ENCODE measurements at places on chromosomes 7 and 10.

DNA sequence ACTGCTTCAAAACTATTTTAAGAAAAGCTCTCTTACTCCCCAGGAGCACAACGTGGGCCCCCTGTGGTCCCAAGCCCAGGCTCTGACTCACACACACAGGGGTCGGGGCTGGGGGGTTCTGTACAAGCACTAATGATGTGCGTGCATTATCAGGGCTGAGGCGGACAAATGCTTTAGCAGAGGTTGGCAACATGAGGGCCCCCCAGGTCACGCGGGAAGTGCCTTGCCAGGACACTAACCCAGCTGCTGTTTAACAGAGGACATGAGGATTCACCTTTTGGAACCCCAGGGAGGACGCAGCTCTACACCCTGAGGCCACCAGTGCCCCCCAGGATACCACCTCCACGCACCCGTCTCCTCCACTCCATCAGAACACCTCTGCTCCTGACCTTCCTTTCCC lies 342.8 kb downstream of the DNAJB6 start:
- DNase-seq: peak; percentile 62

DNA sequence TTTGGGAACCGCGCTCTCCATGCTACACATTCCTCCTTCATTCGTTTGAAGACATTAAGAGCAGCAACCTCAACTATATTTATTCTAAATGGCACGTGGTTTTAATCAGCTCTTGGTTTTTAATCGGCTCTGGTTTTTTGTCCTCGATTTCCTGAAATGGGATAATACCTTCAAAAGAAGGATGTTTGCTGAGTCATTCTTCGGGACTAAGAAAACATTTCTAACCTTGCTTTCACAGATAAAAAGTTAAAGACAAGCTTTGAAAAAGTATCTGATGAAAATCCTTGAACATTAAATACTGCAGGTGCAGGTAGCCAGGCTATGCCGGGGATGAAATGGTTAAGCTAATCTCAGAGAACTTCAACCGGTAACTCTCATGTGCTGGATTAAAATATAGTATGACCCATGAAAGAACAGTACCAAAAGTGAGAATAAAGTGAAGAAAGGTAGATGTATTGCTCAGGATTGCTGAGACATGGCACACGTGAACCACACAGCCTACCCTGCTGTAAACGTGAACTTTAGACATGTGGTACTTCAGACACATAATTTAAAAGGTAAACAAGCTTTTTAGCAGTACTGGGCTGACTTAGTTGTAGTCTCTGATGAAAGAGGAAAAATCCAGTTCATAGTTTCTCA lies 89.1 kb downstream of the PTPRN2 start:
- DNase-seq: no peak

- DNase-seq: no peak
These were observed 74.8 kb upstream of the FOXK1 start for GRCh38 chr7:4607311-4607729.

DNA sequence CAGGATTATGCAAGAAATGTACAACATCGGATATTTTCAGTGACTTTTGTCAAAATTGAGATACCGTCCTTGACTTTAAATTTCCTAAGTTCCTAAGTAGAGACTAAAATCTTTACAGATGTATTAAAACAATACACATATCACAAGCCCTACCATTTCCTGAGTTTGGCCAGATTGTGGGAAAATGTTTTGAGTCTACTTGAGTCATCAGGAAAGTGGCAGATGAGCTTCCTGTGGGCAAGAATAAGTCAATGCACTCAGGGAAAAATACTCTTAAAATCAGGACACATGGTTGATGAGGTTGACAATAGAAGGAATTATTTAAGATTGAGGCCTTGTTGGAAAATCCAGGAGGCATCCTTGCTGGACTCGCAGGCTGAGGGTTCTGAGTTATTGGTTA lies 162.5 kb downstream of the SNX10 start:
- DNase-seq: peak; percentile 84

DNA sequence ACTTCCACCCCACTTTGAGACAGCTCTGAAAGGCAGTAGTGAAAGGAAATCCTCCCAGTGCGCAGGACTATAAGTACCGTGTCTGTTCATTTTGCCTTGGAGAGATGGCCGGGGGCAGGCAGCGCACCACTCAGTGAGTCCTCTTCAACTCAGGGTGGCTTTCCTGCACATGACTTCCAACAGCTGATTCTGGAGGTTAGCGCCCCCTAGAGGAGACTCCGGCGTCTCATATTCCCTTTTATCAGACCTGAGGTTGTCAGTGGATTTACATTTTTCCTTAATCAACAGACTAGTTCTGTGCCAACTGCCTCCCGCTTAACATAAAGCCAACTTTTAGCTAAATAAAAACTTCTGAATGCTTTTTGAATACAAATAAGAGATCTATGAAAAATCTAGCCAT lies 101.0 kb downstream of the HERPUD2 start:
- DNase-seq: peak; percentile 31

- DNase-seq: peak; percentile 33
These were observed 32.8 kb downstream of the NOD1 start for GRCh38 chr7:30445770-30446169.

DNA sequence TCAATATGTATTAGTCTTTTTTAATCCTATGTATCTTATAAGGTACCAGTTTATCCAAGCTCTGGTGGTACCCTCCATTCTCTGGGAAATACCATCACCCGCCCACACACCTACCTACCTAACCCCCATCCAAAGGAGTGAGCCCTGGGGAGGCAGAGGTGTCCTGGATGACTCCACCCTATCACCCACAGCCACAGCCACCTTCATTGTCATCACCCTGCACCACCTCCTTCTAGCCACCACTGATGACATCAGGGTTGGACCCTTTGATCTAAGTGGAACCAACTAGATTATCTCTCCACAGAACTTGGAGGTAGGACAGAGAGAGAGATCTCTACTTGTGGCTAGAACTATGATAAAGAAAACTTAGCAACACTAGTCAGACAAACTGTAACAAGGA lies 259.4 kb downstream of the PARD3 start:
- DNase-seq: peak; percentile 11

GRCh38 chr7:143369678-143370651 lies 7.5 kb upstream of the FAM131B start:
- no peak for DNase-seq

DNA sequence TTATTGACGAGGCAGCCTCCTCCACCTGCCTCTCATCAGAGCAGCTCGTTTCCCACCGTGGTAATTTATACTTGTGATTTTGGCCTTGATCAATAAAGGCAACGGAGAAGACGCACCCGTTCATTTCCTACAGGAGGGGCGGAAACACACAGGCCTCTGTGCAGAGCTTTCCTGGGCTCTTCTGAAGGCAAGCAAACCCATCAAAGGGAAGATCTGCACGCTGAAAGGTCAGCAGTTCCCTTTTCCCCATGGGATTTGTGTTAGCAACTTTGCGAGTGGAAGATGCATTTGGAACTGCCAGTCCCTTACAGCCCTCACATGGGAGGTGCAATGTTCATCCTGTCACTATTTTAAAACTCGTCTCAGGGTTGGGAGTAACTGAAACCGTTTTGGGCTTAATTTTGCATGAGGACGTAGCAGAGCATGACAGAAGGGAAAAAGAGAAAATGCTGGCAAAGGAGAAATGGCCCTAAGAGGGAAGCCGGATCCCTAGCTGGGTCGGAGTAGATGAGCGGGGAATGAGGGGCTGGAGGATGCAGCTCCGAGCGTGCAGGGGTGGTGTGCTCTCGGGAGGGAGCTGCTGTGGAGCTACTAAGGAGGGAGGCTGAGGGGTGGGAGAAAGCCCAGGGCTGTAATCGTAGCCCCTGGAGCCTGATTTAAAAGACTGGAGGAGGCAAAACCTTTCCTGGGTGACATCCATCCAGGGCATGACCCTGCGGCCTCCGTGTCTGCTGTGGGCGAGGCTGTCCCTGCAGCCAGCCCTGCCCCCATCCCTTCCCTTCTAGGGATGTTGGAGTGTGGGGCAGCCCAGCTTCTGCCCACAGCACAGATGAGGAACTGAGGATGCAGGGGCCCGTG lies 111.1 kb upstream of the FAM20C start:
- peak; percentile 0 for DNase-seq

DNA sequence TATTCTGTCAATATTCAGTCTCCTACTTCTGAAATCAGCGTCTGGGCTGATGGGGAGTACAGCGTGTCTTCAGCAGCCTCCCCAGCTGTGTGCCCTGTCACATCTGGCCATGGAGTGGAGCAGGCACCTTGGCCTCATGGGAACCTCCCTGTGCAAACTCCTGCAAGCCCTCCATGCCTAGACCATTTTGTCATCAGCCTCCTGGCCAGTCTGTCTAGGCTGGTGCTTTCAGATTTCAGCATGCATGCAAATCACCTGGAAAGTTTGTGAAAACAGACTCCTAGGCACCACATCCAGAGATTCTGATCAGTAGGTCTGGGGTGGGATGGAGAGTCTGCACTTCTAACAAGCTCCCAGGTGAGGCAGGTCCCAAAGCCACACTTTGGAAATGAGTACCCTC lies 26.2 kb upstream of the CCSER2 start:
- no peak for DNase-seq

- no peak for DNase-seq
These were observed 246.1 kb downstream of the REEP3 start for GRCh38 chr10:63767138-63767801.

- no peak for DNase-seq
These were observed 172.8 kb downstream of the ZMYND11 start for GRCh38 chr10:308101-308500.

DNA sequence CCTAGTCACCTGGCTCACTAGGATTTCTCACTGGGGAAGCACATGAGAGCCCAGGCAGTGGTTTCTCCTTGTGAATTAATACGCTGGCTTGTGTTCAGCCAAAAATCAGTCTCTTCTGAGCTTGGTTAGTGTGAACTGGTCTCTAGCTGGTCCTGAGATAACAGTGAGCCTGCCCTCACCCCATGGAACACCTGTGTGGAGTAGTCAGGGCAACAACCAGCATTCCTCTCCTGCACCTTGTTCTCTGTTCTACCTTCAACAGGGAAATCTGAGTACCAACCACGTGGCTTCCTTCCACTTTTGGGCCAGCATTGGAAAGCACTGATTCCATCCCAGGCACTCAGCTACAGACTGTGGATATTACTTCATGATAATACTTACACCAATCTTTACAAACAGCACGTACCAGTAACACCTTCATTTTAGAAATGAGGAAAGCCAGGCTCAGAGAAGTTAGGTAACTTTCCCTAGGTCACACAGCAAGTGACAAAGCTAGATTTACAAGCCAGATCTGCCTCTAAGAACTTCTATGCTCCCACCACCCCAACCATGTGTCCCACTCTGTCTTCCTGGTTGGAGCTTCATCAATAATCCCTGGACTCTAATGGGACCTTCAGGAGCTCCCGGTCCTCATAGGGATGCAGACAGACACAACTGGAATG lies 106.6 kb downstream of the GRID1 start:
- DNase-seq: no peak

- DNase-seq: no peak
These were observed 157.3 kb upstream of the COL1A2 start for GRCh38 chr7:94237417-94237816.

DNA sequence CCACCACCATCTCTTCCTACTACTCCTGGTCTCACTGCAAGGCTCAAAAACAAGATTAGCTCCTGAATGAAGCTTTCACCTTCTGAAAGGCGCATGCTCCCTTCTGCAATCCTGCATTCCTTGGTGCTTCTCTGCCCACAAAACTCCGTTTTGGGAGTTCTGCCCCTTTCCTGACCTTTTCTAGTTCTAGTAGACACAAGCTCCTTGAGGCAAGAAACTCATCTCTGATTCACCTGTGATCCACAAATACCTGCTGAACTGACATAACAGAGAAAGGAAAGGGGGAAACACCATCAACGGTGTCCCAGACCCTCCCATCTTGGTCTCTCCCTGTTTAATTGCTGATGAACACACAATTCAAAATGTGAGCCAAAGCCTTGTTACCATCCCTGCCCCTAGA lies 64.0 kb upstream of the EGR2 start:
- DNase-seq: no peak

GRCh38 chr10:5603091-5603847 lies 63.1 kb downstream of the ASB13 start:
- no peak for DNase-seq

GRCh38 chr10:98404571-98405359 lies 10.2 kb downstream of the PYROXD2 start:
- peak; percentile 61 for DNase-seq

DNA sequence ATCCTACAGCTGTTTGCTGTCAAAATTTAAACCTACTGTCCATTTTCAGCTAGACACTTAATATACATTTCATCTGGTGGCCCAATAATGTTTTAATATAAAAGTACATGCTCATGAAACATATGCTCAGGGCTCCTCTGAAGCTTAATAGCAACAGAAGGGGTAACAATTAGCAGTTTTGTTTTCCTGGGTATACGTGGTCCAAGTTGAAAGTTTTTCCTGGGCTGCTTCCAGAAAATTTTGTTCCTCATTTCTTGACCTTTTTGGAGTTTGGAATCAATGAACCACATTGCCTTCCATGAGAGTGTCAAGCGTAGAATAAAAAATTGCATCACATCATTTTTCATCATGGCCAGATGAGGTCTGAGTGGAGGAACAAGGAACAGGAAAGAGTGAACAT lies 537.3 kb upstream of the MGMT start:
- no peak for DNase-seq

GRCh38 chr10:43105102-43105955 lies 28.5 kb downstream of the RET start:
- peak; percentile 75 for DNase-seq

- DNase-seq: peak; percentile 73
These were observed 8.6 kb downstream of the SHH start for GRCh38 chr7:155803418-155804376.

DNA sequence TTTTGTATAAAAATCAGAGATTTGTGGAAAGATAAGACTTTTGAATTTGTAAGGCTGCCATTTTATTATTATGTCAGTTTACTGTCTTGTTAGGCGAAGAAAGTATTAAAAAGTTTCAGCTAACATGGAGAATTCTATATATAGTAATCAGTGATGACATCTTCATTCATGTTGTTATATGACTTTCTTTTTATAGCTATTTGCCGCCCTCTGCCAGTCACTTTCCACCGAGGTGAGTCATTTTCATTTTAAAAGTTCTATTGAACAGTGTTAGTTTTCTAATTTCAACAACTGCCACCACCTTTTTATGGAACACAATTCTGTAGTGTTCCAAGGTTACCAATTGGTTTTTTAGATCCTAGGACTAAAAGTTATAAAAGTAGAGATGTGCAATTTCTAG lies 11.8 kb downstream of the CUTC start:
- DNase-seq: no peak

GRCh38 chr7:93897680-93898079 lies 7.1 kb upstream of the TFPI2 start:
- no peak for DNase-seq

- DNase-seq: peak; percentile 46
These were observed 97.4 kb downstream of the TWIST1 start for GRCh38 chr7:19020062-19020461.

DNA sequence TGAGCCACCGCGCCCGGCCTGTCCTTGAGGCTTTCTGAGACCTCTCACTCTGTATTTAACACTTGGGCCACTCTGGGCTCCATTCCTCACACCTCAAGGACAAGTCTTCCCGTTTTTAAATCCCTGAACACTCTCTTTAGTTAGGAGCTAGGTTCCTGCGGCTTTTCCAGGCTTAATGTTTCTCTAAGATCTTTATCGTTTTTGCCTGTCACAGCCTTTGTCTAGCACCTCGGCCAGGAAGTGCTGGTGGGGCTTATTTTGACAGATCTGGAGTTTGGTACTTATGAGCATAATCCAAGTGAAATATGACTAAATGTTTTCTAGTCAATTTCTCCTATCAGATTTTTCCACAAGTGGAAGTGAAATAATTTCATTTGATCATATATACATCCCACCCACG lies 186.6 kb downstream of the DPY19L1 start:
- DNase-seq: peak; percentile 31
